Osteoblast (primary cell): ENCODE measurements at places on chromosomes 12 and 14. TPM values are rescaled to one million over a fixed set of nuclear protein-coding genes. Genes with fewer than 3 reads are reported as not detected.

Gene RAP1B
- 231 and 243 TPM in 2 replicates for total RNA-seq

Gene ZFYVE21
- total RNA-seq, result 36.9 and 39.8 TPM in 2 replicates

Gene CALM1
- total RNA-seq, result 227 and 313 TPM in 2 replicates

Gene TAS2R30
- 8.3 and 9.7 TPM in 2 replicates for total RNA-seq

Gene ARID2
- 21.0 and 23.0 TPM in 2 replicates for total RNA-seq

Gene LALBA
- total RNA-seq, result not detected in 2 replicates

Gene IL23A
- total RNA-seq, result not detected in 2 replicates

Gene MSI1
- total RNA-seq, result under 0.01 TPM in 2 replicates

Gene YY1
- total RNA-seq, result 45.2 and 47.1 TPM in 2 replicates

- H3K4me3 ChIP-seq, result peak overlapping the region; percentile 31
- no peaks in the 10 kb centered on the region for H3K27me3 ChIP-seq
- peak overlapping the region; percentile 95 for H3K27ac ChIP-seq
- peaks cover 67% of the 10 kb centered on the region for H3K4me1 ChIP-seq
- no peaks in the 10 kb centered on the region for H3K36me3 ChIP-seq
These were observed 254.8 kb downstream of the MSRB3 start for GRCh38 chr12:65533177-65533883.

GRCh38 chr12:48486679-48487078, 4.4 kb downstream of the C12orf54 start:
- H3K36me3 ChIP-seq, result no peaks in the 10 kb centered on the region
- H3K27me3 ChIP-seq, result no peaks in the 10 kb centered on the region
- no peak overlapping the region for H3K4me3 ChIP-seq
- H3K4me1 ChIP-seq, result no peaks in the 10 kb centered on the region

GRCh38 chr12:25971654-25972041, 13.2 kb downstream of the RASSF8 start:
- no peaks in the 10 kb centered on the region for H3K36me3 ChIP-seq
- no peak for DNase-seq
- H3K4me1 ChIP-seq, result peaks cover 46% of the 10 kb centered on the region

DNA sequence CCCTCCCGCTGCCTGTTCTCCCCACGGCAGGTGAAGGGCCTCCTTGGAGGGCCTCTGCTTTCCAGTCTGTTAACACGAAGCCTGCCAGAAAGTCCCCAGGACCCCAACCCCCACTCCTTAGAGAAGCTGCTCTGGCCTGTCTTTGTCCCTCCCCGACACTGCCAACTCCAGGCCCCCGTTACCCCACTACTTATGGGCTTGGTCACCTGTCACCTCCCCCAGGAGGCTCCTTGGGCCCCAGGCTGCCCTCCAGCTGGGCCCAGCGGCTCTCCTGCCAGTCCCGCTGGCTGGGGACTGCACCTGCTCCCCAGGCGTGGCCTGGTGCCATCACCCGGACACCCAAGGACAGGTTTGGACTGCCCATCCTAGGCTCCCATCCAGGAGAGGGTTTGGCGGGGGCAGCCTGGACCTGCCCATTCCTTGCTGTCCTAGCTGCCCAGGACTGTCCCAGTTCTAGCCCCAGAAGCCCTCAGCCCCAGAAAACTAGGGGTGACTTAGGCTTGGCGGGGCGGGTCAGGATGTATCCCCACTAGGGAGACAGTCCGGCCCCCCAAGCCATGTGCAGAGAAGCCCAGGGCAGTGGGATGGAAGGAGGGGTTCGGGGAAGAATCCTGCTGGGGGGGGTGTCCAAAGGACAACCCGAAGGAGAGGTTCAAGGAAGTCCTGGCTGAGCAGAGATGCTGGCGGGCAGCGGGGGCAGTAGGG, 155.7 kb upstream of the C14orf180 start:
- no peaks in the 10 kb centered on the region for H3K4me1 ChIP-seq
- H3K36me3 ChIP-seq, result no peaks in the 10 kb centered on the region
- peak; percentile 82 for DNase-seq
- H3K27ac ChIP-seq, result no peak overlapping the region
- H3K4me3 ChIP-seq, result no peak overlapping the region

- H3K27ac ChIP-seq, result no peak overlapping the region
- no peak overlapping the region for H3K4me3 ChIP-seq
- no peaks in the 10 kb centered on the region for H3K36me3 ChIP-seq
- H3K27me3 ChIP-seq, result no peaks in the 10 kb centered on the region
These were observed 314.3 kb downstream of the C12orf75 start for GRCh38 chr12:105644770-105645169.

GRCh38 chr12:76346798-76347420, 1.3 kb downstream of the BBS10 start:
- no peaks in the 10 kb centered on the region for H3K36me3 ChIP-seq
- H3K4me1 ChIP-seq, result peaks cover 29% of the 10 kb centered on the region
- no peak for DNase-seq
- peak overlapping the region; percentile 87 for H3K4me3 ChIP-seq
- no peaks in the 10 kb centered on the region for H3K27me3 ChIP-seq

- H3K4me3 ChIP-seq, result no peak overlapping the region
- no peaks in the 10 kb centered on the region for H3K36me3 ChIP-seq
- no peak overlapping the region for H3K27ac ChIP-seq
- no peak for DNase-seq
- no peaks in the 10 kb centered on the region for H3K4me1 ChIP-seq
These were observed 137.5 kb downstream of the NRXN3 start for GRCh38 chr14:78307671-78308070.

- no peak for DNase-seq
- H3K4me1 ChIP-seq, result peaks cover 7% of the 10 kb centered on the region
- H3K4me3 ChIP-seq, result peak overlapping the region; percentile 91
- no peaks in the 10 kb centered on the region for H3K27me3 ChIP-seq
- peak overlapping the region; percentile 97 for H3K27ac ChIP-seq
These were observed 780 bp downstream of the TBC1D15 start for GRCh38 chr12:71840231-71840847.

DNA sequence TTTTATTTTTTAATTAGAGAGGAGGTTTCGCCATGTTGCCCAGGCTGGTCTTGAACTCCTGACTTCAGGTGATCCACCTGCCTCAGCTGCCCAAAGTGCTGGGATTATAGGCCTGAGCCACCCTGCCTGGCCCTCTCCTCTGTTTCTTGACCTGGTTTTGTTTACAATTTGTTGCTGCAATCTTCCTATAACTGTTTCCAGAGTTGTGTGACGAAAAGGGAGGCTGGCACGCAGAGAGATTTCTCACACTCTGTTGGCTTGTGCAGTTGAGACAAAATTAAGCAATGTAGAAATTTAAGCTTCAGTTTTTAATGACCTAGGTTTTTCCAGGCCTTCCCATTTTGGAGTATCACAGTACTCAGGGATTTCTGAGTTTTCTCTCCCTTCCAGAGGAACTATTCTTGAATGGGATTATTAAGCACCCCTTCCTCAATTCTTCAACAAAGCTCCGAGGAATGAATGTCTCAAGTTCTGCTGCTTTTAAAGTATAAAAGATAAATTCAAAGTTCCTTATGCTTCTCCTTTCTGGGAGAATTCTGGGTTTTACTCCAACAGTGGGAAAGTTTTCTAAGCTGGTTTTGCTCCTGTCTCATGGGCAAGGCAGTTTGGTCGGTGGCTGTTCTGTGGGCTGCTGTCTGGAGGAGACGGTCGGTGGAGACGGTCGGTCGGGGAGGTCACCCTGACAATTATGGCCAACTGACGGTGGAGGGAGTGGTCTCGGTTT, 20.4 kb upstream of the FOS start:
- peak overlapping the region; percentile 56 for H3K4me3 ChIP-seq
- peaks cover 9% of the 10 kb centered on the region for H3K27me3 ChIP-seq
- peak; percentile 59 for DNase-seq
- no peaks in the 10 kb centered on the region for H3K36me3 ChIP-seq
- H3K27ac ChIP-seq, result peak overlapping the region; percentile 99

DNA sequence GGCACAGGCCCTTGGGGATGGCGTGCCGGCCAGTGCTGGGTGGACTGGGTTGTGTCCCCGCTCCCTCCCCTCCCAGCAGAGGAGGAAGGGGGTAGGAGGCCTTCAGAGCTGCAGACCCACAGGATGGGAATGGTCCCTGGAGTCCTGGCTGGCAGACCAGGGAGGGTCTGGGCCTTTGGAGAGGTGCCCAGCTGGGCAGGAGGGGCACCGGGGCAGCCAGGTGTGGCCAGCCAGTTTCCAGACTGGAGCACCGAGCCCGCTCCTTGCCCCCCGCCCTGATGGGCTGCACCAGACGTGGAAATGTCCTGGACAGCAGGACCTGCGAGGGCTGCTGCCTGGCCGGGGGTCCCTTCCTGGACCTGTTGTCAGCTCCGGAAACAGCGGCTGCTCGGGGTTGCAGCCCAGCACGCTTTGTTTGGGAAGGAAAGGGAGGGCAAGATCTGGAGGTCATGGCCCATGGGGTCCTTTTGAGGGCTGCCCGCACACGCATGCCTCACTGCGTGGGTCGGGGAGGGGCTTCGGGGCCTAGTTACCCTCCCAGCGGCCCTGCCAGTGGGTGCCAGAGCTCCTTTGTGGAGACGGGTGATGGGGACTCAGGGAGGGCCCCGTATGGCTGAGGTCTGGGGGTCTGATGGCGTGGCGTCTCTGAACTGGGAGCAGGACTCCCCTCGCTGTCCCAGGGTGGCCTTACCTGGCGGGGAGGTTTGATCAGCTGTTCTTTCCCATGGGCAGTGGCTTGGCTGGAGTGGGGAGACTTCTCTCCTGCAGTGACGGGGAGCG, 9.1 kb downstream of the KIF26A start:
- H3K27me3 ChIP-seq, result no peaks in the 10 kb centered on the region
- H3K4me3 ChIP-seq, result no peak overlapping the region
- DNase-seq, result peak; percentile 83

GRCh38 chr14:97413022-97413539, 615.9 kb downstream of the VRK1 start:
- DNase-seq, result no peak
- no peak overlapping the region for H3K27ac ChIP-seq
- no peaks in the 10 kb centered on the region for H3K36me3 ChIP-seq

- no peak for DNase-seq
- no peaks in the 10 kb centered on the region for H3K27me3 ChIP-seq
- H3K27ac ChIP-seq, result no peak overlapping the region
- H3K4me3 ChIP-seq, result no peak overlapping the region
These were observed 202.1 kb upstream of the KITLG start for GRCh38 chr12:88782351-88782750.

- DNase-seq, result no peak
- H3K27ac ChIP-seq, result no peak overlapping the region
- H3K4me1 ChIP-seq, result no peaks in the 10 kb centered on the region
- H3K36me3 ChIP-seq, result no peaks in the 10 kb centered on the region
These were observed 88.3 kb downstream of the STON2 start for GRCh38 chr14:81311778-81312177.

DNA sequence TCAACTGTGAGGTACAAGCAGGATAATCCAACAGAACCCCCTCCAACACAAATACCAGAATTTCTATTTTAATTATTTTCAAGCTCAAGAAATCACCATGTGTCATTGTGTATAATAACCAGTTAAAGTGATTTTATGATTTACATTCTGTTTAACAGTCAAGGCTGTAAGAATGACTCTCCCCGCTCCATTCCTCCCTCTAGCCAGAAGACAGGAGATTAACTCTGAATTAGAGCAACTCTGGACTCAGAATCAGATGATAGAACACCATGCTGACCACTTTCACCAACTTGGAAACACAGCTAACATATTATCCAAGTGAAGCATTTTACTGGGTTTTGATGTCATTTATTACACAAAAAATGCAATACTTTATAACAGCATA, 71.9 kb downstream of the ATP2B1 start:
- peaks cover 35% of the 10 kb centered on the region for H3K36me3 ChIP-seq
- no peak overlapping the region for H3K4me3 ChIP-seq
- no peak for DNase-seq
- H3K27ac ChIP-seq, result peak overlapping the region; percentile 59
- no peaks in the 10 kb centered on the region for H3K27me3 ChIP-seq

GRCh38 chr14:61188978-61189808, 91.9 kb downstream of the TMEM30B start:
- peak overlapping the region; percentile 51 for H3K27ac ChIP-seq
- peak; percentile 96 for DNase-seq
- H3K27me3 ChIP-seq, result no peaks in the 10 kb centered on the region
- H3K4me1 ChIP-seq, result peaks cover 25% of the 10 kb centered on the region

- H3K27me3 ChIP-seq, result peaks cover 5% of the 10 kb centered on the region
- no peak overlapping the region for H3K27ac ChIP-seq
- H3K4me3 ChIP-seq, result no peak overlapping the region
- H3K36me3 ChIP-seq, result no peaks in the 10 kb centered on the region
- no peaks in the 10 kb centered on the region for H3K4me1 ChIP-seq
- no peak for DNase-seq
These were observed 188.1 kb downstream of the IPO8 start for GRCh38 chr12:30507576-30507975.

GRCh38 chr12:123027726-123028445, 47.4 kb downstream of the ARL6IP4 start:
- no peaks in the 10 kb centered on the region for H3K27me3 ChIP-seq
- H3K27ac ChIP-seq, result no peak overlapping the region
- H3K4me1 ChIP-seq, result peaks cover 9% of the 10 kb centered on the region
- no peak for DNase-seq
- no peaks in the 10 kb centered on the region for H3K36me3 ChIP-seq

DNA sequence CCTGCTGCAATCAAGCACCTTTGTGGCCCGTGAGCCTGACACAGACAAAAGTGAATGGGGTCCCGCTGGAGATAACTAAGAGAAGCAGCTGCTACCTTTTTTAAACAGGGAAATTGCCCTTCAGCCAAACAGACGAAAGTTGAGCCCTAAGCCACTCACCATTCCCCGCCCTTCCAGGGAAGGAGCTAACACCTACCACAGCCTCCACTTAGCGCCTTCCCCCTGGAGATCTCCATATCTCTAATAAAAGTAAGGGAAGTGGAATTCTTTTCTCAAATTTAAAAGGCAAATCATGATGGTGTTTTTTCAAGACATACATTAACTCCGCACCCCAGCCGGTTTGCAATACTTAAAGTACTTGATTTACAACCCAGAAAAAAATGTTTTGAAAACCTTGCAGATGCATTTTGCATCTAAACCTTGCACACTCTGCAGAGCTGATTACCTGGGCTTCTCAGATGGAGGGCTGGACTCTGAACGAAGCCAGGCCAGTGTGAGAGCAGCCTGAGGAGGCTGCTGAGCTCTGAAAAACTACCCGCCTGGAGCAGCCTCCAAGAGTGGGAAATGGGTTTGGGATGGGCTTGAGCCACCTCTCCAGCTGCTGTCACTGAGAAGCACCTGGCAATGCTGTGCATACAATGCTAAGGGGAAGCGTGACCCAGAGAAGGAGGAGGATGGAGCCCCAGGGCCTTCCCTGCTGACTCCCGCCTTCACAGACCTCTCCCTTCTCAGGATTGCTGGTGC, 10.0 kb downstream of the NUAK1 start:
- H3K27me3 ChIP-seq, result no peaks in the 10 kb centered on the region
- no peak overlapping the region for H3K27ac ChIP-seq
- H3K4me3 ChIP-seq, result no peak overlapping the region
- no peaks in the 10 kb centered on the region for H3K36me3 ChIP-seq
- peaks cover 22% of the 10 kb centered on the region for H3K4me1 ChIP-seq
- DNase-seq, result no peak

- H3K4me3 ChIP-seq, result no peak overlapping the region
- no peak for DNase-seq
- H3K27me3 ChIP-seq, result no peaks in the 10 kb centered on the region
- H3K27ac ChIP-seq, result no peak overlapping the region
- no peaks in the 10 kb centered on the region for H3K4me1 ChIP-seq
These were observed 14.2 kb upstream of the DYRK2 start for GRCh38 chr12:67634303-67634761.

- H3K4me3 ChIP-seq, result no peak overlapping the region
- H3K36me3 ChIP-seq, result no peaks in the 10 kb centered on the region
- no peak overlapping the region for H3K27ac ChIP-seq
- H3K4me1 ChIP-seq, result no peaks in the 10 kb centered on the region
- H3K27me3 ChIP-seq, result no peaks in the 10 kb centered on the region
- DNase-seq, result no peak
These were observed 943.0 kb downstream of the GALC start for GRCh38 chr14:87049950-87050349.
